ENCODE measurements at places on chromosomes 13 and 19.
A peak's percentile ranks its signal among the peaks of the same experiment; 100 is the strongest.

DNA sequence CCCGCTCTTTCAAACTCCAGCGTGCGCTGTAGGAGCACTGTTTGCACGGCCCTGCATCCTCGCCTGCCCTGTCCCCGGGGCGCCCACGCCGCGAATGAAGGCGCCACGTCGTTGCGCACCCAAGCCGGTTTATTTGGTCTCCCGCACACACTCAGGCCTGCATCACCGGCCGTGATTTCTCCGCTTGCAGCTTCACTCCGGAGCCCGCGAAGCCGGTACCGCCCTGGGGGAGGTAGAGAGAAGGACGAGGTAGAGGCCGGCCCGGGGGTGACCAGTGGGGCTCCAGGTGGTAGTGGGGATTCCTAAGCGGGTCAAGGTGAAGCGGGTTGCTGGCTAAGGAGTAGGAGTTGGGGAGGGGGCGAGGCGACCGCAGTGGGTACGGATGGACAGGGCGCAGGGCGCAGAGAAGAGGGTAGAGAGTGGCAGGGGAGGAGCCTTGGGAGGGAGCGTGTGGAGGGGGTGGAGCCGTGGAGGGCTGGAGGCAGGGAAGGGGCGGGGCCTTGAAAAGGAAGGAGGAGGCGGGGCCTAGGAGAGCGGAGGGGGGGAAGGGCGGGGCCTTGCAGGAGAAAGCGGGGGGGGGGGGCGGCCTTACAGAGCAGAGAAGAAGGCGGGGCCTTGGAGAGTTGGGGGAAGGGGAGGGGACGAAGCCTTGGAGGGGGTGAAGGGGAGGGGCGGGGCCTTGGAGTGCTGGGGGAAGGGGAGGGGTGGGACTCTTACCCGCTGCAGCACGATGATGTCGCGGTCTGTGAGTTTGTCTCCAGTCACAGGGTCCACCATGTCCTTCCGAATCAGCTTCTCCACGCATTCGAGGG, 24.6 kb downstream of the NOSIP start:
- DNase-seq: no peak

DNA sequence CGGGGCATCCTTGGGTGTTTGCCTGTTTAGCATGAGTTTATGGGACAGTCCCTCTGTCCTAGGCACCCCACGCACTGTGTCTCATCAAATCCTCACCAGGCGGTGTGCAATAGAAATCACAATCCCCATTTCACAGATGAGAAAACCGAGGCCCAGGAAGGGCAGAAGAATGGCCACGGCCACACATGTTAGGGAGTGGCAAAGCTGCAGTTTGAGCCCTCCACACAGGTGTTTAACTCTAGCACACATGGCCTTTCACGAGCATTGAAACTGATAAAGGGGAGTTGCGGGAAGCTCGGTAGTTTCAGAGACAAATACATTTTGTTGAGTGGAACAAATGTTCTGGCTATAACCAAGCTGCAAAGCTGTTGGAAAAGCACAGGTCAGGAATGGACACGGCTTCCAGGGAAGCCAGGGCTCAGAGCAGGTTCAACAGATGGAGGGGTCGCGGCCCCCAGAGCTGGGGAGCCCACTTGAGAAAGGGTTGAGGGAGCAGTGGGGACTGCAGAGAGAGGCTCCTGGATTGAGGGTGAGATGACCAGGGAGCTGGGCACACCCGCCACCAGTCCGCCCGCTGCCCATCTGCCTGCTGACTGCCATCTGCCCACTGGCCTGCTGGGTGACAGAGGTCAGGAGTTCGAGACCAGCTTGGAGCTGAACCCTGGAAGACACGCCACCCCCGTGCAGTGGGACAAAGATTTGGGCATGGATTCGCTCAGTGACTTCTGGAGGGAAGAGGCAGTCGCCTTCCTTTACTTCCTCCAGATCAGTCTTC, 154.7 kb downstream of the URI1 start:
- no peak for DNase-seq

GRCh38 chr13:30058429-30058828, 208.0 kb upstream of the UBL3 start:
- no peak for DNase-seq

DNA sequence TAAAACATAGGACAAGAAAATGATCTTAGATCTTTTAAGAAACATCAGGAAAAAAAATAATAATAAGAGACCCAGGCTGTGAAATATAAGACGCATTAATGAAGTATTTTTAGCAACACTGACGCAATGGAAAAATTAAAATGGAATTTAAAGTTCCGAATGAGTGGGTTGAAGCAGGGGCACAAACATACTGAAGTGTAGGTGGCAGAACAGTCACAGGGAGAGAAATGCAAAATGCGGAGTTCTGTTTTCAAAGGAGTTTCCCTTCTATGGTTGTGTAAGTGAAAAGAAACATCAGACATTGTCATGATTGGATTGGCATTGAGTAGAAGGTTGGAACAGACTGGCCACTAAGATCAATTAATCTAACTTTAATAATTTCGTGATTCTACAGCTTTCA, 159.8 kb downstream of the CYSLTR2 start:
- no peak for DNase-seq

DNA sequence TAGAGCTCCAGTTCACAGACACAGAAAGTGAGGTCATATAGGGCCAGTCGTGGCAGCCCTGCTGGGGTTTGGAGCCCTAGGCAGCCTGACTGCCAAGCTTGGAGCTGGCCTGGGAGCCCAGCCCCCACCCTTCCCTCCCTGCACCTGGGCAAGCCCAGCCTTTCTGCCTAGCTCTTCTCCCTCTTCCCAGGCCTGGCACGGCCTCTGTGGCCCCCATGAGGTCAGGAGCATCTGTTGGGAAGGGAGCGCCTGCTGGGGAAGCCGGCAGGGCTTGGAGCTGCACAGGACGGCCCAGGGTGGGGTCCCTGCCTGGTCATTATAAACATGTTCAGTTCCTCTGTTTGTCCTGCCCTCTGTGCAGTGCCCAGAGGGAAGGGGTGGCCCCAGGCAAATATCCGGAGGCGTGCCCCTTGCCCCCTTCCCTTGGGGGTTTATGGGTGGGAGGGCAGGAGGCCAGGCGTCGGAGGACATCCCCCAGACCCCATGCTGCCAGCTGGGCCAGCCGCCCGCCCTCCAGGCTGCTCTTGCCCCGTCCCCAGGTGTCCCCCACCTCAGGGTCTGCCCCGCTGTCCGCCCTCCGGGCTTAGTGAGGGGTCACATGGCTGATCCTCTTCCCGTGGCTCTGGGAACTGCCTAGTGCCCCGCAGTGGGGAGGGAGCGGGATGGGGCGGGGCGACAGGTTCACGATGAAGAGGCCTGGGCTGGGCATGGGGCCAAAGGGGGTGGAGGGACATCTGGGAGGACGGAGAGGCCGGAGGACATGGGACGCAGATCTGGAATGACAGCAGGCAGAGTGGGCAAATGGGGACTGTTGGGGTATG, 30.0 kb upstream of the NCCRP1 start:
- DNase-seq: no peak

GRCh38 chr13:25215253-25215575, 43.1 kb upstream of the AMER2 start:
- DNase-seq: no peak

- DNase-seq: no peak
Observed at GRCh38 chr13:39422845-39423565, 180.0 kb downstream of the LHFPL6 start.

- DNase-seq: no peak
Observed at GRCh38 chr13:88622362-88622973, 951.3 kb downstream of the SLITRK5 start.

- no peak for DNase-seq
Observed at GRCh38 chr13:47628666-47629065, 372.4 kb downstream of the SUCLA2 start.

DNA sequence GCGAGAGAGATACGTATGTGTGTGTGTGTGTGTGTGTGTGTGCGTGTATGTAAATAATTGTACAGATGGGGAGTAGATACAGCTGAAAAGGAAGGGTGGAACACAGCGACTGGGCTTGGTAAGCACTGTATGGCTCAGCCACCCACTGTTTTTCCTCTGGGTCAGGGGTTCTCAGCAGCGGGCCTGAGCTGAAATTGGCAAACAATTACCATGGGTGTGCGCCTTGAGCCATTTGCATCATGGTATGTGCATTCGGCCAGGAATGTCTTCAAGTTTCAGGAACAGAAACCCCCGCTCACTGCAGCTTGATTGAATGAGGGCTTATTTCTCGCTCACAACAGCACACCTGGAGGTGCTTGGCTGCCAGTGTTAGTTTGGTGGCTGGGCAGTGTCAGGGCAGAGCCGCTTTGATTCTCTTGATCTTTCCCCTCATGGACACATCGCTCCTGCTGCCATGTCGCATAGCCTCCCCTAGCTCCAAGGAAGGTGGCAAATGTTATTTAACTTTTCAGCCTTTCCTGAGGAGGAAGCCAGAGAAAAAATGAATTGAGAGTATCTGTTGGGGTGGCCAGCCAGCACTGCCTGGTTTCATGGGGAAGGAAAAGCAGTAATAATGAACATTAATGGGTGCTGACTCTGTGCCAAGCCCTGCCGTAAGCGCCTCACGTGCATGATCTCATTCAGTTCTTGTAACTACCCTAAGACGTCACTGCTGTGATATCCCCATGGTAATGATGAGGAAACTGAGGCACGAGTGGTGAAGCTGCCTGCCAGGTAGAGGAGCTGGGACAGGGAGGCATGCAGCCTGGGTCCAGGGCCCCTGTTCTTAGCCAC, 126.9 kb downstream of the SIPA1L3 start:
- no peak for DNase-seq

DNA sequence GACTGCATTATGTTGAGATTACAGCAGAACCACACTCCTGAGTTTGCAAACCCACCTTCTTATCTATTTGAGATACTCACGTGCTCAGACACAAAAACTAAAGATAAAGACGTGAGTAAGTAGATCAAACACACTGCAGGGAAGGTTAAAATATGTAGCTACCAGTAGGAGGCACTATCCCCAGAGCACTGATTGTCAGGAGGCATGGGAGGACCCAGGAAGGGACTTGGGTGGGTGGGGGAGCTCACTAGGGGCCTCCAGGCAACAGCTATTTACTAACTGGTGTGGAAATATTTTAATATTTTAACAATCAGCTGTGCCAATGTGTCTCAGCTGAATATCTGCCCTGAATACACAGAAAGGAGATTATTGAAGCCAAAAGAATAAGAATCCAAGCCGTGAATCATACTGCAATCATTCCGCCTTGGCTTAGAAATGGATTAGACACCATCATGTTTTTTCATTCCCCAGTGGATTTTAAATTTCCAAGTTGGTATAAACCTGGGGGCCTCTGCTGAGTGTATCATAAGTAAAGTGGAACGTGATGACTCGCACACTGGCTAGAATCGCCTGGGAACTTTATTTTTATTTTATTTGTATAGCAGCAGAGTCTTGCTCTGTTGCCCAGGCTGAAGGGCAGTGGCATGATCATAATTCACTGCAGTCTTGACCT, 73.2 kb upstream of the CACNA1A start:
- DNase-seq: peak; percentile 81

DNA sequence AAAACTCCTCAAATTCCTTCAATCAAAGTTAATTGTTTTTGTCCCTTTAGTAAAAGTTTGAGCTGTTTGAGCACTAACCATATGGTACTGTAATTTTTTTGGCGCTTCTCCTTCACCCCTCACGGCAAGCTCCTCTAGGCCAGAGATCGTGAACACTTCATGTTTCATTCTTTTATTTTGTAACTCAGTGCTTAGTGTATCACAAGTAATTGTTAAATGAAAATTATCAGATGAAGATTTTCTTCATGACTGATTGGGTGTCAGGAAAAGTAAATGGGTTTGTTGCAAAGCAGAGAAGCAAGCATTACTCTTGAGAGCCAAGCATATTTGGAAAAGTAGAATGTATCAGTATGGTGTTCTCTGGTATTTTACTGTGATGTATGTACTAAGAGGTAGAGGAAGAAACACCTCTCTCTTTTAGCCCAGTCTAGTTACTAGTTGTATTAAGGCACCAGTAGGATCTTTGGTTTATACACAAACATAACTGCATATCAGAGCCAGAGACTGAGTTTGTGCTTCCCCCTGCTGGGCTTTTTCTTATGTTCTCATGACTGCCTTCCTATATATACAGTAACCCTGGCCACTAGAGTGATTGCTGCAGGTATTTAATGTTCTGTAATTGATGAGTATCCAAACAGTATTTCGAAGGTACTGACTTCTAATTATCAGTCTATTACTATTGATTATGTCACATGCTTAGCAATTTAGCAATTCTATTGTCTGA, 202.3 kb upstream of the KLHL1 start:
- DNase-seq: peak; percentile 6

- DNase-seq: no peak
Observed at GRCh38 chr13:100611678-100612492, 23.3 kb upstream of the GGACT start.

DNA sequence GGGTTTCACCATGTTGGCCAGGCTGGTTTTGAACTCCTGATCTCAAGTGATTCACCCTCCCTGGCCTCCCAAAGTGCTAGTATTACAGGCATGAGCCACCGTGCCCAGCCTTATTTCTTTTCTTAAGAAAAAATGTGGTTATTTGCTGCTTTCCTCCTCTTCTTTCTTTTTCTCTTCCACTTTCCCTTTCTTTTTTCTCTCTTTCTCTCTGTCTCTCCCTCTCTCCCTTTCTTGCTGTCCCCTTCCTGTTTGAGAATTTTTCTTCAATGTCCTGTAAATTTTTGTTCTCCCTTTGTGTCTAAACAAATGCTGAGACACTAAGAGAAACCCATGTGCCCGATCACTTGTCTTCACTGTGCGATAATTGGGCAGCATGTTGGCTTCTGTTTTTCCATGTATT, 2.2 kb downstream of the LEUTX start:
- no peak for DNase-seq

DNA sequence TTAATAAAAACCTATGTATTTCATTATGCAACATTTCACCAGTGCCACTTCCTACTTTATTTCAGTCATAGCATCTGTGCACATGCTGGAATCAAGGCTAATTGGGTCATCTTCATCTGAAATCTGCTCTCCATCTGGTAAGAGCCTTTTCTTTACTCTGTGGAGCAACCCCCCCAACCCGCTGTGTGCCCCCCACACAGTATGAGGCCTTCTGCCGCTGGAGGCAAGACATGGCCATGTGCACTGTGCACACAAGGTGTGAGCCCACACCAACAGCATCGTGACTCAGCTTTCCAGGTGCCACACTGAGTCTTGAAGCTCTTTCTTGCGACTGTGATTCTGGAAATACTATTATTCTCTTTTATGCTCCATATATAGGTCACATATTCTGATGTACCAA, 471.0 kb downstream of the TBC1D4 start:
- no peak for DNase-seq

DNA sequence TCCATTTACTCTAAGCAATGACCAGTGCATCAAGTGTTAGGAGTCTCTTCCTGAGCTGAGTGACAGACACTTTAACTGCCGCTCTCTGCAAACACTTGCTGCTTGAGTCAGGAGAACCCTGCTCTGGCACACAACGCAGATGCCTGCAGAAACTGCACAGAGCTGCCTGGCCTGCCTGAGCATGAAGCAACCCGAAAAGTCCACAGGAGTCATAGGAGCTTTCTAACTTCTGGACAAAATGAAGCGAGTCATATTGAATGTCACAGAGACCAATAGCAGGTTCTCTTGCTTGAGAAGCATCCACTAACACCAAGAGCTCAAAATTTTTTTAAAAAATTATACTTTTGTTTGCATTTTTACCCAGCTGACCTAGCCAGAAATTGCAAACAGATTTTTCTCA, 232.4 kb downstream of the LHFPL6 start:
- no peak for DNase-seq

GRCh38 chr19:47227352-47228167, 3.4 kb downstream of the BBC3 start:
- DNase-seq: peak; percentile 88

GRCh38 chr19:7575434-7576040, 20.1 kb upstream of the CAMSAP3 start:
- DNase-seq: no peak

- DNase-seq: no peak
Observed at GRCh38 chr13:41823476-41823875, 137.4 kb downstream of the VWA8 start.

All from HS-5 (cell line).